ENCODE measurements at places on chromosomes 4 and X.

DNA sequence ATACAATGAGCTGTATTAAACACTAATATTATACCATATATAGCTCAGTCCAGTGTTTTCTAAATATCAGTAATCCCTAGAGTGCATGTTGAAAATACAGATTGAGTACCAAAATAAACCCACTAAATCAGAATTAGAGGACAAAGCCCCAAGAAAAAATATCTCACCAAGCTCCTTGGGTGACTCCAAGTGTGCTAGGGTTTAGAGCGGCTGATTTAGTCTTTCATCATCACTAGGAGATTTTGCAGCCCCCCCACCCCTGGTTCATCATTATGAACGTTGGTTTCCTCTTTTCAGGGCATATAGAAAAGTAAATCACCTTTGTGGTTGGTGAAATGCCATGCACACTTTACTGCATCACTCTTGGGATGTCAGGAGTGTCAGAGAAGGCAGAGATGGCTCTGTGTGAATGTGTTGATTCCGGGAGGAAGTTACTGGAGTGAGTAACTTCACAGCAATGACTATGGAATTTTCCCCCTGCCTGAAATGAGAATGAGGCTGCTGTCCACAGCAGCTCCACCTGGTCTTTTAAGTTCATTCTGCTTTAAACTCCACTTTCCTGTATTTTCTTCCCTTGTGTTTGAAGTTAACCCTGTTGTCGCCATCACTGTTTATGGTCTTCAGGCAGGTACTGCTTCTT is 25.2 kb upstream of the ANAPC4 start:
- no peak for DNase-seq

DNA sequence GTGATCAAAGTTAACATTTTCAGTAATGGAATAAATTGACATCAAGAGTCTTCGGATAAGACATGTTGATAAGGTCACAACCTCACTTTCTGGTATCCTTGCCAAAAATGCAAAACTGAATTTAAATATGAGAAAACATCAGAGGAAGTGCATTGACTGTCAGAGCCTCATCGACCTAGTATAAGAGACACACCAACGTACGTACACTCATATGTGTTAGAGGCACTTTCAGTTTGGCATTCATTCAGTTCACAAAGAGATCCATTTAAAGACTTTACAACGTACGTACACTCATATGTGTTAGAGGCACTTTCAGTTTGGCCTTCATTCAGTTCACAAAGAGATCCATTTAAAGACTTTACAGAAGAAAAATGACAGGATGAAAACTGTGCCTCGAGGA is 280.3 kb downstream of the INPP4B start:
- peak; percentile 45 for DNase-seq

DNA sequence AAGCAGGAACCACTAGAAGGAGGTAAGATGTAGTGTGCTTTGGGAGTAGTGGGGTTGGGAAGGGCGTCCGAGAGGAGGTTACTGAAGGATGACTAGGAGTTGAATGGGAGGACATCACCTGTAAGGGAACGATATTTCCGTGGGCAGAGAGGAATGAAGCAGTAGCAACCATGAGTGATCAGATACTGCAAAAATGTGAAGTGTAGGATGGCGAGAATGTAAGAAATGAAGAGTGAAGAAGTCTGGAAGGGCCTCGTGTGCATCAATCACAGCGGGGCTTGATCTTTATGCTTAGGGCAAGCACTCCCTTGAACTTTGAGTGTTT is 594 bp downstream of the MSMO1 start:
- no peak for DNase-seq

DNA sequence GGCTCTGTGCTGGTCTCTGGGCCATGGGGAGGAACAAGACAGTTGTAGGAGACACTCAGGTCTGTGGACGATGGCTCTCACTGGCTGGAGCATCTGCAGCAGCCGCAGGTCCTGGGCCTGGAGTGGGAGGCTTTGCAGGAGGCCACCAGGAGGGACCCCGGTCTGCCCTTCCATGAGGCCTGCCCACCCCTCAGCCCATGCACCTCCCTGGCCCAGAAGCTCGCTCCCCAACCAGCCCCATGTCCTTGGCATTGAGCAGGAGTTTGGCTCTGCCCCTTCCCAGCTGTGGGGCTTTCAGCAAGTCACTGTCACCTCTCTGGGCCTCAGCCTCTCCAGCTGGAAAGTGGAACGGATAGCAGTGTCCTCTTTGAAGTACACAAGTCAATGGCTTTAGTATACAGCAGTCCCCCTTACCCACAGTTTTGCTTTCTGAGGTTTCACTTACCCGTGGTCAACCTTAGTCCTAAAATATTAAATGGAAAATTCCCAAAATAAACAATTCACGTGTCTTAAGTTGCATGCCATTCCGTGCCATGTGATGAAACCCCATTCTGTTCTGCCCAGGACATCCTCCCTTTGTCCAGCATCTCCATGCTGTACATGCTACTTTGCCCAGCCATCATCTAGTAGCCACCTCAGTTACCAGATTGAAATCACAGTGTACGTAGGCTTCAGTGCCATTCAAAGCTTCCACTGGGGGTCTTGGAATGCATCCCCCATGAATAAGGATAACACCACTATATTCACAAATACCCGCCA is 104.0 kb downstream of the CPZ start:
- DNase-seq = no peak

DNA sequence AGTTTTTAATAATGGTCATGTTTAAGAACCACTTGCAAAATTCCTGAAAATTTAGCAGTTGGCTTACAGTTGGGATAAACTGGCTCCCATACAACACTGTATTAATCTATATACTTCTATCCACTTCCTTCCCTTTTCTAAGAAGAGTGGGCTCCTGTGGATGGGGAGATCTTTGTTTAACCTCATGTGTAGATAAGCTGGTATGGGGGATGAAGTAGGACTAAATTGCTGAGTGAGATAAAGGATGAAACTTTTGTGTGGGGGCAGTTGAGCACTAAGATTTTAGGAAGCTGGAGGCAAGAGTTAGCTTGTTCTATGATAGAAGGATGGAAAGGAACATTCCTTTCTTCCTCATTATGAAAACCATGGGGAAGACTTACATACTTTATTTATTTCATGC is 54.6 kb upstream of the ATP8A1 start:
- peak; percentile 81 for DNase-seq

- DNase-seq = no peak
Observed at GRCh38 chr4:88940506-88940905, 116.5 kb downstream of the FAM13A start.

DNA sequence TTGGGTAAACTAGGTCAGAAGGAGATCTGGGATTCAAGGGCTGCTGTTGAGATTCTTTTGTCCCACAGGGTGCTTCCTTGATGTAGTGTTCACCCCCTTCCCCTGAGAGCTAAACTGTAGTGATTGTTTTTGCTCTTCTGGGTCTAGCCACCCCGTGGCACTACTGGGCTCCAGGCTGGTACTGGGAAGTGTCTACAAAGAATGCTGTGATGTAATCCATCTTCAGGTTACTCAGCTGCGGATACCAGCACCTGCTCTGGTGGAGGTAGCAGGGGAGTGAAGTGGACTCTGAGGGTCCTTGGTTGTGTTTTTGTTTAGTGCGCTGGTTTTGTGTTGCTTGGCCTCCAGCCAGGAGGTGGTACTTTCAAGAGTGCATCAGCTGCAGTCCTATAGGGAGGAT is 365.5 kb downstream of the ZNF674 start:
- no peak for DNase-seq

- DNase-seq = no peak
Observed at GRCh38 chr4:3753726-3754412, 12.3 kb upstream of the ADRA2C start.

DNA sequence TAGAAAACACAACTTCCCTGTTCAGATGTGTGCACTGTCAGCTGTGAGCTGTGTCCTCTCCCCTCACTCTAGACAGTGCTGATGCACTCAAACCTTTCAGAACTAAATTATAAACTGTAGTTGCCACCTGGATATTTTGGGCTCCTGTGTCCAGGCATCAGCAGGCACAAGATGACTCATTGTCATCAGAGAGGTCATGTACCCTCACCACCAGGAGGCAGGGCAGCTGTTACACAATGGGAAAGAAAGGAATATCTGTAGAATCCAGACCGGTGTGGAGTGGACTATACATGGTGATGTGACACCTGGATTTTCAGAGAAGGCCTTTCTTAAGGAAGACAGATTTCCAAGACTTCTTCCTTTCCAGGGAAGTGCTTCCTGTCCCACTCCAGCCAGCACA is 854.4 kb upstream of the AGA start:
- DNase-seq = no peak

- DNase-seq = no peak
Observed at GRCh38 chr4:16908377-16909021, 10.1 kb upstream of the LDB2 start.

- no peak for DNase-seq
Observed at GRCh38 chr4:182680234-182680653, 236.9 kb downstream of the DCTD start.

DNA sequence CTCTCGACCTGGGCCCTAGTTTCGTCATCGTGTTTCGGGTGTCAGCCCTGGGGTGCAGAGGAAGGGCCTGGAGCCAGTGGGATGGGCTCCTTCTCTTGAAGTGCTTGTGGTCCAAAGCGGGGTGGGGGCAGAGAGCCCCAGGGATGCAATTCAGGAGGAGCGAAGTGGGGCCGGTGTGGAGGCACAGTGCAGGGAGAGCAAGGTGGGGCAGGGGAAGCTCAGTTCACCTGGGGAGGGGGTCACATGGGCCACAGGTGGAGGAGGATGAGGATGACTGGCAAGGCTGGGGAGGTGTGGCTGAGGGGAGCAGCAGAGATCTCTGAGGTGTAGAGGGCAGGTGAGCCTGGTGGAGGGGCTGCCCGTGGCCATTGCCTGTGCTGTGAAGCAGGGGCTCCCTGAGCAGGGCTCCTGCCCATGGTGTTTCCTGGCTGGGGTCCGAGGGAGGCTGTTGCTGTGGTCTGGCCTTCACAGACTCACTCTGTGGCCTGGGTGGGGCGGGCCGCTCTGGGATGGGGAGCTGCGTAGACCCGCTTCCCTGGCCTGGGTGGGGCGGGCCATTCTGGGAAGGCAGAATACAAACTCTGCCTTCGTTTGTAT is 6.9 kb downstream of the SORCS2 start:
- no peak for DNase-seq

GRCh38 chr4:148055844-148056243 is 324.0 kb downstream of the ARHGAP10 start:
- DNase-seq = no peak

DNA sequence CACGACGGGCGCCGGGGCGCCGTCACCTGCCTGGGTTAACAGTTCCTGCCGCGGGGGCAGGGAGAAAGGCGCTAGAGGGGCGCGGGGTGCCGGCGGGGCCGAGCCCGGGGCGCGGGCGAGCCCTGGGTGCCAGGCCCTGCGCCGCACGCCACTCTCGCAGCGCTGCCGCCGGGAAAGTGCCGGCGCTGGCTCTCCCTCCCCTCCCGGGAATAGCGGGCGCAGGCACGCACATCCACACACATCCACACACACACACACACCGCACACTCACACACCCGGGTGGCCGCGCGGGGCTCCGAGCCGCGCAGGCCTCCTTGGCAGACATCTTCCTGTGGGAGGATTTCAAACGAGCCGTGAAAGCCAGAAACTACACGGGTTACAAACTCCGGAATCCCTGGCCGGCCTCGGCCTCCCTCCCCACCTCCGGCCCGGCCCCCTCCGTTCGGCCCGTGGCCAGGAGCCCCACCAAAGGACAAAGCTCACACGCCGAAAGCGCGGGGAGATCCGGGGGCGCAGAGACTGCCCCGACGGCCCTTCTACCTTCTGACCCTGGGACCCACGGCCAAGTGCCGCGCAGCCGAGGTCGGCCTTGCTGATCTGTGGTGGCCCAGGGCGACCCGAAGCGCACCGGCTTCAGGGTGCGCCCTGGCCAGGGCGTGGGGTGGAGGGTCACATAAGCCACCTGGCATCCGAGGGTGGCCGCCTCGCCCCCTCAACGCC is 92.3 kb downstream of the BCOR start:
- DNase-seq = no peak

DNA sequence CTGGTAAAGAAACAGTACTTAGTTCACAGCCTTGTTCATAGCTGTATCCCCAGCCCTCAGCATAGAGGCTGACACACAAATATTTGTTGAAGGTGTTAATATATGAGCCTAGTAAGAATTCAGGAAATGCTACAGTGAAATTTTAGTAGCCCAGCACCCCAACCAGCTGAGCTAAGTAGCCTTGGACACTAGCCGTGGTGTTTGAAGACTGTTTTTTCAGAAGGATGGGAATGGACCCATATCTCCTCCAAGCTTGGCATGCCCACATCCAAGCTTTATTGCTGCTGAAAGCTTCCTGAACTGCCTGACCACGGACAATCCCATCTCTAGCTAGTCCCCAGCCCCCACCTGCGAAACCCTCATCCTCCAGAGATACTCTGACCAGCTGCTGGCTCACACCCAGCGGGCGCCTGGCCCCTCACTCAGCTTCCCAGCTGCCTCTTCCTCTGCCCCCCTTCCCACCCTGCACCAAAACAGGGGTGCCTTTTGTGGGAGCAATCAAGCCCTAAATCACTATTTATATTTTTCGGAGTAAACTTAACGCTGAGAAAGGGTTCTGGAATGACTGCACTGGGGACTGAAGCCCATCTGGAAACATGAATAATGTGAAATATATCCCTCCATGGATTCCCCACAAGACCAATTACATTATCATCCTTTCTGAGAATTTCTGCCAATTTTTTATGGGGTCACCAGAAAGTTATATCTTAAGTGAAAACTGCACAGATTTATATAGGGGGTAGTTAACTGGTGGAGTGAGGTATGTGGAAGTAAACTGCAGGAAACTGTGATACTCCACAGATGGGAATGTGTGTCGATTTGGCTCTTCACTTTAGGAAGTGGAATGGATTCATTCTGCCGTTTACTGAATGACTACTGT is 41.1 kb upstream of the CBR4 start:
- DNase-seq = no peak

- DNase-seq = no peak
Observed at GRCh38 chr4:40280586-40280985, 54.5 kb upstream of the CHRNA9 start.

GRCh38 chr4:2642968-2643367 is 106.5 kb downstream of the FAM193A start:
- no peak for DNase-seq
